Stimulated activated CD4-positive, alpha-beta T cell treated with anti-CD3 and anti-CD28 coated beads, Interleukin-2, amount 100 ng/mL, for 48 hours (primary cell): ENCODE measurements at places on chromosomes 16 and 17.
A peak's percentile ranks its signal among the peaks of the same experiment; 100 is the strongest.

GRCh38 chr16:68762996-68763756 lies 26.1 kb downstream of the CDH1 start:
- no peak for DNase-seq

DNA sequence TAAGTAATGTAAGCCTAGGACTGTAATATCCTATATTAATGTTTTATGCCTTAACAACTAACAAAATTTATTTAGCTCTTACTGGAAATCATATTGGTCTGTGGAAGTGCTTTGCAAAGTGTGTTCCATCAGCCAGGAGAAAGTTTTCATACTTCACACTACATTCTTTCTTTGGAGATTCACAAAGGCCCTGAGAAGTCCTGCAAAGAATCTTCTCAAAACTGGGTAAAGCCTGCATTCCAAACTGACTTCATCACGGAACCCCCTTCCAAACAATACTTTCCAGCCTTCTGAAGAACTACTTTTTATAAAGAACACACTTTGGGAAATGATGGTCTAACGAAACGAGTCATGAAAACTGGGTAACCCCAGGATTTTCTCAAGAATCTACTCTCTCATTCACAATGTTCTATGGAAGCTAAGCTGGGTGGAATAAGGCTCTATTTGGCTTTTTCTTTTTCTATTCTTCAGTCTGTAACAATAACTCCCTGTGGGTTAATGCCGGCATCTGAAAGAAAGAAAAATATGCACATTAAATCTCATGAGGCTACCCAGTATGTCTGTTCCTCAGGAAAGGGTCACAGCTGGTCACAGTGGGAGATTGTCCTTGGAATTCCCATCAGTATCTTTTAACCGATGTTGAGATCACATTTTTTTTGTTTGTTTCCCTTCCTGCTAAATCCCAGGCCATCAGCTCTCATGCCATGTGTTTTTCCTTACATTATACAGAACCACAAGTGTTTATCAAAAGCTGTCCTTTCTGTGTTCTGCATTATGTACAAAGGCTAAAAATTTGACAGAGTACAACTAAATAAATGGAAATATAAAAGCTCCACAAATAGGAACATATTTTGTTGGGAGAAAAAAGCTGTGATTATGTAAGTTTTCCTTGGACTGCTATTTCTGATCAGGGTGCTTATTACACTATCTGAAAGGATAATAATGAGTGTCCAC lies 12.8 kb upstream of the AKAP1 start:
- DNase-seq, result no peak

DNA sequence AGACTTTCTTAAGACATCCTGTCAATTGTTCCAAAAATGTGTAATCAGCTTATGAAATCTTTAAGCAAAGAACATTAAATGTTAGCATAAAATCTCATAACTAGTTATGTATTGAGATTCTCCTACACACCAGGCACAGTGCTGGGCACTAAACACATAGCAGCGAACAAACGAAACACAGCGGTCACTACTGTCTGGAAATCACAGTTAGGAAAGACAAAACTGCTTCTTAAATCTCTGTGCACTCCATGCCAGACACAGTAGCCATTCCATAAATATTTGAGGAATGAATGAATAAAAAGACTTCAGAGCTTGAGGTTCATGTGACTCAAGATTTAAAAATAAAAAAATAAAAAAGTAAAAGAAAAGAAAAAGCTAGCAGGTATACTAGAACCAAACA lies 20.1 kb downstream of the TOX3 start:
- DNase-seq, result no peak

GRCh38 chr16:50668368-50669008 lies 12.6 kb downstream of the SNX20 start:
- DNase-seq, result no peak

GRCh38 chr17:81245665-81246342 lies 6.7 kb downstream of the NDUFAF8 start:
- DNase-seq, result no peak

DNA sequence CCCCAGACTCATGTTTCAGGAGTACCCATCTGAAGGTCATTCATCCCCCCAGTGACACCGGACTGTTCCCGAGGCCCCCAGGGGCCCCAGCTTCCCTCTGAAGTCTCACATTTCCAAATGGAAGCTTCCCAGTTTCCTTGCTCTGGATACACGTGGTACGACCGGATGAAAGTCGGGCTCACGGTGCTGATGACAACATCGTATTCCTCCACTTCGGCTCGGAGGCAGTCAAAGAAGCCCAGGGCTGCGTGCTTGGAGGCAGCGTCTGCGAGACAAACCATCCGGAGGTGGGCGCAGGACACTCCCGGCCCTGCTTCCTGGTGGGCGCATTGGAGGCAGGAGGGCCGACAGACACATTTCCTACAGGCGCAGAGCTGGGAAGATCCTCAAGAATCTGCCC lies 18.7 kb downstream of the DHRS7C start:
- DNase-seq, result no peak

- no peak for DNase-seq
Measured at GRCh38 chr16:69367980-69368379, 16.4 kb upstream of the TMED6 start.

DNA sequence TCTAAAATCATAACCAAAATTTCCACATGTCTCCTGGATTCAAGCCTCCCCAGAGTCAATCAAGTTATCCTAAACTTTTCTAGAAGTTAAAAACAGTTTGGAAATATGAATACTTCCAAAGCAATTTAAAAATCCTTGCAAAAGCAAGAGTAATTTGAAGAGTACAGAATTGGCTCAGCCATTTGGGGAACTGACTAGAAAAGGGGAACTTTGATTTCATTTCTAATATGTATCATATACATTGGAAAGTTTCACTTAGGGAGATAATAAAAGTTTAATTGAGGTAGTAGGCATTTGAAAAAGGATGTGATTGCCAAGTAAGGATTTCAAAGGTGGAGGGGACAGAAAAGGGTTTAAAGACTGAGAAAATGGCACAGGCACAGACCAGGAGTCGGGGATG lies 9.0 kb upstream of the SLFN12L start:
- DNase-seq, result no peak

- no peak for DNase-seq
Measured at GRCh38 chr16:20868890-20869289, 31.3 kb downstream of the DCUN1D3 start.

GRCh38 chr16:67406111-67406971 lies 9.9 kb downstream of the ZDHHC1 start:
- no peak for DNase-seq

GRCh38 chr17:32206861-32207260 lies 58.8 kb upstream of the RHBDL3 start:
- no peak for DNase-seq

GRCh38 chr17:68512960-68513474 lies 787 bp downstream of the PRKAR1A start:
- no peak for DNase-seq

- DNase-seq, result no peak
Measured at GRCh38 chr17:50097926-50098325, 2.8 kb downstream of the PDK2 start.

GRCh38 chr17:74585711-74586110 lies 6.4 kb downstream of the CD300LD start:
- no peak for DNase-seq

DNA sequence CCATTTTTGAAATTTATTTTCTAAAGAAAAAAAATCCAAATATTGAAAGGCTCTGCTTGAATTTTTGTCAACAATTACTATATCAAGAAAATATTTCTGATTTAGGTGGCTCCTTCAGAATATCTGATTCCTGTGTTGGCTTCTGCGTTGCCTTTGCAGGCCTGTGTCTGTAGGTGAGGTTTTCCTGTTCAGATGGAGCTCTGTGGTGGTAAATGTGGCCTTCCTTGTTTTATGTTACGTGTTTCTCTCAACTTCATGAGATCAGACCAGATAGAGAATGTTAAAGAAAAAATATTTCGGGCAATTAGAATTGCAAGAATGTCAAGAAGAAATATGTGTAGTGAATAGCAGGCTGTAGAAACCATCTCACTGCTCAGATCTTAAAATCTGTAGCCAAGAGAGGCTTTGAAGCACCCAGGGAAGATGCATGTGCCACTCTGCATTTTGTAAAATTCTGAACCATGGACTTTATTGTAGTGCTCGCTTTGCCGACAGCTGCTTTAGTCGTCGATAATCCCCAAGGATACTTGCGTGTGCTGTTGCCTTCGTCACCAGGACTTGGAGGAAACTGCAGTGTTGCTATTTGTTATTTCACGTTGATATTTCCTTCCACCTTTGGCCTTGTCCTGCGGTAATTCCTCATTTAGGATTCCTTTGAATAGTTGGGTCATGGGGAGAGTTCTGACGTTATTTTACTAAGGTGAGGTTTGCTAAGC lies 69.9 kb downstream of the RPTOR start:
- DNase-seq, result no peak

DNA sequence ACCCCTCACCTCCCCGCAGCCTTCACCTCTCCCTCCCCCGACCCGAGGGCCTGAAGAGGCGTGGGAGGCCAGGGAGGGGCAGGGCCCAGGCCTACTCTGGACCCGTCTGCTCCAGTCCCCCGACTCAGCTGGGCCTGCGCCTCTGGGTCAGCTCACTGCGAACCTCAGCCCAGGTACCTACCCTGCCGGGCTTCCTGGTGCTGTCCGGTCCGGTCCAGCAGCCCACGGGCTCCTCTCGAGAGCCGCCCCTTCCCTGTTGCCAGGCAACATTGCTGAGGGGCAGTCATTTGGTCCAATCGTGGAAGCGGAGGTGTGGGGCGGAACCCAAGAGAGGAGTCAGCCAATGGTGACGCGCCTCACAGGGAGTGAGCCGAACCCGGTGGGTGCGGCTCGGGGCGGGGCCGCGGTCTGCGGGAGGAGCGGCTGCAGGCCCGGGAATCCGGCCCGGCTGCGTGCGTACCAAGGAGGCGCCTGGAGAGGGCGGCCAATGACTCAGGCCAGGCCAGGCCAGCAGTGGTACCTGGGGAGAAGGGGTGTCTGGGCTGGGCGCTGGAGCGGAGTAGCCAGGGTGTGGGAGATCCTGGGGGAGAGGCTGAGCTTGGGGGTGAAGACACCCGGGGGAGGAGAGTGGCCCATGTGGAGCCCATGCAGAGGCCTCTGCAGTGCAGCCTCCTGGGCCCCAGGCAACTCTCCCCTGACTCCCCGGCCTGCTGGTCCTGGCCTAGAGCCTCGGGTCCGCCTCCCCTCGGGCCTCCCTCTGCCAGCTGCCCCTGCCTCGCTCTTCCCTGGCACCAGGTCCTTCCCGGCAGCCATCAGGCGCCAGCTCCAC lies at the start of gene MEAK7:
Gene MEAK7 (minus strand): TSS at position 240 of the 829 bp plus-strand sequence. CDS start 6,573 bp downstream, outside the sequence.
- peak; percentile 98 for DNase-seq

DNA sequence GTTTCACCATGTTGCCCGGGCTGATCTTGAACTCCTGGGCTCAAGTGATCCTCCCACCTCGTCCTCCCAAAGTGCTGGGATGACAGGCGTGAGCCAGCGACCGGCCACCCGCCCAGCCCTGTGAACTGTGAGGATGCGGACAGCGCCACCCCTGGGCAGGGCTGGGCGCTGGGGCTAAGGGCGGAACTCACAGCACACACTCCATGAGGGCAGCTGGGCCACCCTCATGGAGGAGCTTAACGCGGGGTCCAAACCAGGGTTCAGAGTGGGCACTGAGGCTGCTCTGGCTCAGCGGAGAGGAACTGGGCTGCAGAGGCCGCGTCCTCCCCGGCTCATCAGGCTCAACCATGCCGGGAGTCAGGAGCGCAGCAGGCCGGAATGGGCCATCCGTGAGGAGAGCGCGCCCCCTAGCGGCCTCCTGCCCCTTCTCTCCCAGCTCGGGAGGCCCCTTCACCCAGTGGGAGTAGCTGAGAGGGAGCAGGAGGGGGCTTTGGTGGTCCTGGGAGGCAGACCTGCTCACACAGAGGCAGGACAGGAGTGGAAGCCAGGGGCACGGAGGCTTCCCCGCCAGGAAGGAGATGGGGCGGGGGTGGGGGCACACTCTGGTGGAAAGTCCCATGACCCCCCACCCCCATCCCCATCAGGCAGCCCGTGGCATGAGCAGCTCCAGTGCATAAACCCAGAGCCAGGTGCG lies 13.8 kb downstream of the CORO7 start:
- DNase-seq, result peak; percentile 77

GRCh38 chr16:19153876-19154275 lies 14.2 kb upstream of the SYT17 start:
- no peak for DNase-seq

GRCh38 chr17:75889454-75889853 lies 7.3 kb downstream of the TRIM65 start:
- no peak for DNase-seq

DNA sequence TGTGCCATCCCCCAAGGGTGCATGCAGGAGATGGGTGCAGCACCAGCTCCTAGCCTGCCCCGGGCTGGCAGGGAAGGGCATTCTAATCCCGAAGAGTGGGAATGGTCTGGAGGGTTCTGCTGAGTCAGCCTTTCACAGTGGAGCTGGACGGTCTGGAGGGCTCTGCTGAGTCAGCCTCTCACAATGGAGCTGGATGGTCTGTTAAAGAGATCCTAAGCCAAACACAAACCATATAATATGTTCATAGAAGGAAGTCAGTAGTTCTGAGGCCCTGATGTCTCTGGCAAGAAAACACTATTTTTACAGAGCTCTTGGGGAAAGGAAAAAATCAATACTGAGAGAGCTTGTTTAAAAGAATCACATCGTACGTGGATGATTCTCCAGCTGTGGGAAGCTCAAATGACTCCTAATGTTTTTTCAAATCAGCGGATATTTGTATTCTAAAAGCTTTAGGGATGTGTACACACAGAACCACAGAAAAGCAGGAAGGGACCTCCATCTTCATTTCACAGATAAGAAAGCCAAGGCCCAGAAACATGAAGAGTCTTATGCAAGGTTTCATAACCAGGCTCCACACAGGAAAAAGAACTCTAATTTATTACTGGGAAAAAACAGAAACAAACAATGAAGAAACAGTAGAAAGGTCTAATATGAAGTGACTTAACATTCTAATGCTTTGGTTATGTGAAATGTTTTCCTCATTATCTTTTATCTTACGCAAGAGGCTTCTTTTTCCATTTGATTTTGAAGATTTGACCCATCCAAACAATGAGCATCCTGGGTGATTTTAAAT lies 176.3 kb downstream of the VPS53 start:
- no peak for DNase-seq

- DNase-seq, result no peak
Measured at GRCh38 chr17:8206536-8206935, 3.8 kb downstream of the AURKB start.

DNA sequence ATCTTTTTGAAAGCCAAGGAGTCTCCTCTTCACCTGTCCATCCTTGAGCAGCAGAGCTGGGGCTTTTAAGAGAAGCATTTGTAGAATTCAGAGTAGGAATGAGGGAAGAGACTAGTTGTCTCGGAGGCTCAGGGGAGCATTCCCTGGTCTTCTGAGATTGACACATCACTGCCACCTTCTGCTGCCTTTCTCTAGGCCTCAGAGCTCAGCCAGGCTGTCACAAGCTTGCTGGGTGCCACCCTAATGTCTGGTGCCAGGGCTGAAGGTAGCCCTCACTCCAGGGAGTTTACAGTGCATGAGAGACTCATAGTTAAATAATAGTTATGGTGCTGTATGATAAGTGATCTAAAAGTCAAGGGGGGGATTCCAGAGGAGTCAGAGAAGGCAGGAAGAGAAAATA lies 39.7 kb downstream of the B9D1 start:
- no peak for DNase-seq

DNA sequence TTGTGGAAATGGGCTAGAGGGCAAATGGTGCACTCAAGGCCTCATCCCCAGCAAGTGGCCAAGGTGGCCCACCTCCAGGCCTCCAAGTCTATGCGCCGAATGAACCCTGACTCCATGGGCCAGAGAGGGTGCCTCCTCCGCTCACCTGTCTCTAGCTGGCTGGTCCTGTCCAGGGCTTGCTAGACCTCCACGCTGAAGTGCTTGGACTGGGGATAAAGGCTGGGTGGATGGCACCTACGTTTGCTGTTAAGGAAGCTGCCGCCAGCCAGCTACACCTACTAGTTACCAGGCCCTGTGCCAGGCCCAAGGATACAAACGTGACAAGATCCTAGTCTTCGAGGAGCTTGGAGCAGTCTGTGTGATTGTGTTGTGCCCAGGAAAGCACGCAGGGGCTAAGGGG lies 739 bp upstream of the SGCA start:
- DNase-seq, result no peak

- no peak for DNase-seq
Measured at GRCh38 chr17:18968945-18969887, 17.3 kb downstream of the SLC5A10 start.
